ENCODE measurements at places on chromosomes 5 and 9.

GRCh38 chr9:86350006-86350760 lies 4.0 kb downstream of the TUT7 start:
- DNase-seq: no peak

- no peak for DNase-seq
Measured at GRCh38 chr9:129803676-129804060, 684 bp downstream of the TOR1B start.

DNA sequence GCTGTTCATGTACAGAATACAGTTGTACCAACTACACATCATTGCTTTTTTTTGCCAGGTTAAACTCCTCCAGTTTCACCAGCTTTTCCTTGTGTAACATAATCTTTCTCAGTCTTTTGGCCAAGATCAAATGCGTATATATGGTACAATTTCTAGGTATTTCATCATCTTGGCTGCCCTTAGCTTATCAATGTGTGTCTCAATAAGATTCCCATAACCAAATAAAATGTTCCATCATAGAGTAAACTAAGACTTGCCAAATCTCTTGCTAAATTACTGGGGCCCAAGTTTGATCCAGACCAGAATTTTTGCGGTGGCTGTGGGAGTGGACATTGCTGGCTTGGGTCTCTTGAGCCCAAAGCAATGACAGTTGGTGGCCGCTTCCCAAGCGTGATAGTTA lies 24.3 kb upstream of the ERBIN start:
- DNase-seq: no peak

DNA sequence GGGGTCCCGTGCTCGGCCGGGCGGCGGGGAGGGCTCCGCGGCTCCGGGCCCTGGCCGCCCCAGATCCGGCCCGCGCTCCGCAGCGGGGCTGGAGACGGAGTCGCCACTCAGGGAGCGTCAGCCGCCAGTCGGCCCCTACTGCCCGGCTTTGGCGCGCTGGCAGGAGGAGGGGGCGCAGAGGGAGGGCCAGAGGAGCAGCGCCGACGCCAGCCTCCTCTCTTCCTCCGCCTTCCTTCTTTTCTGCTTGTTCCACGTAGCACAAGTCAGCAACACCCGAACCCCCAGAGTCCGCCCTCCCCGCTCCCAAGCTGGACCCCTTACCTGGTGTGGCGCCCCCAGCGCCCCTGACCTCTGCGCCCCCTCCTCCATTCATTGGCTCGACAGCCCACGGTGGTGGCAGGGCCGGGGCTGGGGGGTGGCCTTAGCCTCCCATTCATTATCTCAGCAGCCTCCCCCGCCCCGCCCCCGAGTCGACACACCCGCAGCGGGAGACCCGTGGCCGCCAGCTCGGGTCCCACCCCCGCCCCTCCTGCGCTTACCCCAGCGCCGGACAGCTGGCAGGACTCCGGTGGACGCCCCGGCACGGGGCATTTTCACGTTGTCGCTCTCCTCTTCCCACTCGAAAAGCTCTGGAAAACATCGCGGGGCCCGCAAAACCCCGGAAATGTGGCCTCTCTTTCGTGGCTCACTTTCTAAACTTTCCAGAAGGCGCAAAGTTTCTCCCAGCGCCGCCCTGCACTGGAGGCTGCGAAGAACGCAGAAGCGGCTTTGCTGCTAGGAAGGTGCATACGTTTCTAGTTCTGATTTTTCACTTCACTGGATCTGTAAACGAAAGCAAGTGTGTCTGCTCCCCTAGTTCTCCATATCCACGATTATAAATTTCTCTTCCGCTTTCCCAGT lies at the start of gene LPAR1:
LPAR1 (minus strand) TSS at position 140 of the 900 bp plus-strand sequence. CDS start 66,353 bp downstream, outside the sequence.
- DNase-seq: no peak

GRCh38 chr5:94480486-94480885 lies 137.9 kb downstream of the KIAA0825 start:
- no peak for DNase-seq

- DNase-seq: no peak
Measured at GRCh38 chr5:144205141-144205551, 34.5 kb downstream of the KCTD16 start.

GRCh38 chr9:69899491-69899890 lies 78.9 kb downstream of the CFAP95 start:
- DNase-seq: no peak

DNA sequence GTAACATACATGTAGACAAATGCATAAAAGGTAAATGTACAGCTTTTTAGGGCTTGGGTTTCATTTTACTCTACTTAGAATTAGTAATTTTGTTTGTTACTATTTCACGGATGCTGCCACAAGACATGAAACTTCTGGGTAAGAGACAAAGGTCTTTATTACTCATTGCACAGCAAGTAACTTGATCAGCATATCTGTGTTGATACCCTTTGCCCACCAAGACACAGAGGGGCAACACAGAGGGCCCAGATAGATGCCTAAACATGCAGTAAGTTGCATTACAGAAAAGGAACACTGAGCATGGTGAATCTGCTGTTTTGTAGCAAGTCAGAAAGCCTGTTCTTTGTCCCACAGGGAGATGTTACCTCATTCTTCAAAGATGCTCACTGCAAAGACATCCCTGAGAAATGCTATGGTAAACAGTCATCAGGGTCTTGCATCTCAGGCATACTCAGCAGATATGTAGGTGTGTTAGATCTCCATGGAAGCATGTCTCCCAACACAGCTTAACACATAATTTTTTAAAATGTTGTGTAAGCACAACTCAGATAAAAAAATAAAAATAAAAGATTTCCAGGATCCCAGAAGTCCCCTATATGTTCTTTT lies 10.3 kb downstream of the ITGA2 start:
- no peak for DNase-seq

Data from stimulated activated CD8-positive, alpha-beta memory T cell treated with anti-CD3 and anti-CD28 coated beads, Interleukin-7, amount 100 ng/mL, for 1 hour (primary cell).